ENCODE measurements at places on chromosomes 2 and 18.

GRCh38 chr18:54606835-54607212 lies 15.8 kb downstream of the DYNAP start:
- no peak for DNase-seq

GRCh38 chr2:98769114-98769476 lies 38.2 kb upstream of the MGAT4A start:
- DNase-seq, result no peak

- no peak for DNase-seq
Measured at GRCh38 chr2:26577442-26578112, 63.6 kb downstream of the CIB4 start.

- DNase-seq, result no peak
Measured at GRCh38 chr2:102258025-102258385, 53.4 kb upstream of the IL1RL1 start.

GRCh38 chr2:152706477-152707021 lies 10.7 kb downstream of the PRPF40A start:
- DNase-seq, result no peak

DNA sequence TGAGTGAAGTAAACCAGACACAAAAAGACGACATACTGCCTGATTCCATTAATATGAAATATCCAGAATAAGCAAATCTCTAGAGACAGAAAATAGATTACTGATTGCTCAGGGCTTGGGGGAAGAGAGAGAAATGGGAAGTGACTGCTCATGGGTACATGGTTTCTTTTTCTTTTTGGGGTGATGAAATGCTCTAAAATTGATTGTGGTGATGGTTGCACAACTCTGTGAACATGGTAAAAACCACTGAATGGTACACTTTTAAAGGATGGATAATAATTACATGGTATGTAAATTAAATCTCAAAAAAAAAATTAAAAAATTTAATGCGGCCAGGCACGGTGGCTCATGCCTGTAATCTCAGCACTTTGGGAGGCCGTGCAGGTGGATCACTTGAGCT lies 39.3 kb downstream of the RPL31 start:
- DNase-seq, result no peak

GRCh38 chr2:218719457-218719856 lies 8.8 kb downstream of the TTLL4 start:
- no peak for DNase-seq

- DNase-seq, result no peak
Measured at GRCh38 chr2:85619617-85620016, 3.6 kb downstream of the USP39 start.

- DNase-seq, result no peak
Measured at GRCh38 chr2:205357732-205358131, 324.6 kb upstream of the NRP2 start.

- DNase-seq, result no peak
Measured at GRCh38 chr2:9139491-9140443, 66.8 kb upstream of the ASAP2 start.

DNA sequence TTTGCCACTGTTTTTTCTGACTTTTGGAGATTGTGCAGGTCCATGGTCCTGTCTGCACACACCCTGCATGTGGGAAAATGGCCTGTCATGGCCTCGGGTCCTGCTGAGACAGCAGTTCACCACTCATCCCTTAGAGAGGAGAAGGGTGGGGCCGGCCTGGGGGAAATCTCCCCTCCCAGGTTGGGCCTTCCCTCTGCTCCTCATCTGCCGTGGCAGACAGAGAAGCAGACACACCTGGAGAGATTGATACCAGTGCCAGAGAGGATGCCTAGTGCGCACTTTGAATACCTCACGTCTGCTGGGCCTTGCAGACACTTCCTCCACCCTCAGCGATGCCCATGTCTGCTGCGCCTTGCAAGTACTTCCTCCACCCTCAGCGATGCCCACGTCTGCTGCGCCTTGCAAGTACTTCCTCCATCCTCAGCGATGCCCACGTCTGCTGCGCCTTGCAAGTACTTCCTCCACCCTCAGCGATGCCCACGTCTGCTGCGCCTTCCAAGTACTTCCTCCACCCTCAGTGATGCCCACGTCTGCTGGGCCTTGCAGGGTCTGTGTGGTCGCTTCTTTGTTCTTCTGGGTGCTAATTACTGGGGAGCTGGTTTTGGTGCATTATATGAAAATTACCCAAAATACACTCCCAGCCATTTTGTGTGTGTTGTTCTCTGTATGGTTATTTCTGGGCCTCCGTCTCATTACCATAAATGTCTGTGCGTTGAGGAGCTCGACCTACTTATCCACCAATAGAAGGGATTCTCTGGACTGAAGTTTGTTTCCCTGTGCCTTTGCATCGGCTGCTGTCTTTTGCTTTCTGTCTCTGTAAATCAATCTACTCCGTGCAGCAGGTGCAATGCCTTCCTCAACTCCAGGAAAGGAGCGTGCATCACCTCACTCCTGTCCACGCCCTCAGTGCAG lies 186.9 kb upstream of the PXDN start:
- no peak for DNase-seq

GRCh38 chr2:44560941-44561340 lies 199.2 kb downstream of the CAMKMT start:
- DNase-seq, result no peak

DNA sequence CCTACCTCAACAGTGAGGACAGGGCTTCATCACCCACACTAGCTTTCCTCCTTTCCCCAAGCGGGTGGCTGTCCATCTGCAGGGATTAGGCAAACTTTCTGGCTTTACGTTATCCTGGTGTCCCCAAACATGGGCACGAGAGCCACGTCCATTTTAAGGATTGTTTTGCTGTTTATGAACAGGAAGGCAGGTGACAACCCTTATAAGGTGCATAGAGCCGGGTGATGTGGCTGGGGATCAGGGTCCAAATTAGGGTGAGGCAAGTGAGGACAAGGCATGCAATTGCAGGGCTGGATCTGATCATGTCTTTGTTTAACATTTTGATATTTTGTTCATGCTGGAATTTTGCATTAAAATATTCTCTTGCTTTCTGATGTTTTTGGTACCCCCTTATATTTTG lies 27.6 kb upstream of the ITGA6 start:
- DNase-seq, result no peak

DNA sequence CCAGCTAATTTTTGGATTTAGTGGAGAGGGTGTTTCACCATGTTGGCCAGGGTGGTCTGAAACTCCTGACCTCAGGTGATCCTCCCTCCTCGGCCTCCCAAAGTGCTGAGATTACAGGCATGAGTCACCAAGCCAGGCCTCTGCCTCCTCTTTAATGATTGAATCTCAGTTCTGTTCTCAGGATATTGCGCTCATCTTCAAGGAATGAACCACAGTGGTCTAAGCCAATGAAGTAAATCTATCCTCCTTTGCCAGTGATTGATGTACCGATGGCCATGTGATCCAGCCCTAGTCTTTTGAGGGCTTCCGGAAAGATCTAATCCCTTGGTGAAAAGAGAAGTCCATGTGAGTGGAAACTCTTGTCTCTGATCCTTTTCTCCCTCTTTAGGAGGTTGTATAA lies 48.6 kb downstream of the POLE4 start:
- no peak for DNase-seq

GRCh38 chr2:239275847-239276831 lies 124.7 kb downstream of the HDAC4 start:
- no peak for DNase-seq

- DNase-seq, result no peak
Measured at GRCh38 chr2:109685453-109685852, 71.3 kb downstream of the SOWAHC start.

DNA sequence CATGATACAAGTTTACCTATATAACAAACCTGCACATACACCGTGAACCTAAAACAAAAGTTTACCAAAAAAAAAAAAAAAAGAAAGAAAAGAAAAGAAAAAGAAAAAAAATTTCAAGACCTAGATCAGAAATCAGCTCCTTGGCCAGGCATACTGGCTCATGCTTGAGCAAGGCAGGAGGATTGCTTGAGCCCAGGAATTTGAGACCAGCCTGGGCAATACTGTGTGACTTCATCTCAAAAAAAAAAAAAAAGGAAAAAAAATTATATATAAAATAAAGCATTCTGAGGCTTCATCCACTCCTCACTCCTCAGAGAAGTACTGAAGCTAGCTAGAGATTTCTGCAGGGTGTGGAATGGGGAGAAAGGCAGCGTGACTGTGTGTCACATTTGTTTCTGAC lies 11.8 kb upstream of the PROC start:
- no peak for DNase-seq

- no peak for DNase-seq
Measured at GRCh38 chr2:69195706-69196105, 182.7 kb downstream of the ANTXR1 start.

GRCh38 chr2:187206071-187206470 lies 242.0 kb downstream of the CALCRL start:
- no peak for DNase-seq

DNA sequence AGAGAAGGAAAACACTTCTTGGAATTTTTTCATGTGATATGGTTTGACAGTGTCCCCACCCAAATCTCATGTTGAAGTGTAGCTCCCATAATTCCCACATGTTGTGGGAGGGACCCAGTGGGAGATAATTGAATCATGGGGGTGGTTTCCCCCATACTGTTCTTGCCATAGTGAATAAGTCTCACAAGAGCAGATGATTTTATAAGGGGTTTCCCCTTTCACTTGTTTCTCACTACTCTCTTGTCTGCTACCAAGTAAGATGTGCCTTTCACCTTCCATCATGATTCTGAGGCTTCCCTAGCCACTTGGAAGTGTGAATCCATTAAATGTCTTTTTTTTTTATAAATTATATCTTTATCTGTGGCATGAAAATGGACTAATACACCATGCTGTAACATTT lies 250.7 kb downstream of the LPIN1 start:
- DNase-seq, result no peak

- no peak for DNase-seq
Measured at GRCh38 chr2:149745396-149746230, 158.0 kb upstream of the MMADHC start.

DNA sequence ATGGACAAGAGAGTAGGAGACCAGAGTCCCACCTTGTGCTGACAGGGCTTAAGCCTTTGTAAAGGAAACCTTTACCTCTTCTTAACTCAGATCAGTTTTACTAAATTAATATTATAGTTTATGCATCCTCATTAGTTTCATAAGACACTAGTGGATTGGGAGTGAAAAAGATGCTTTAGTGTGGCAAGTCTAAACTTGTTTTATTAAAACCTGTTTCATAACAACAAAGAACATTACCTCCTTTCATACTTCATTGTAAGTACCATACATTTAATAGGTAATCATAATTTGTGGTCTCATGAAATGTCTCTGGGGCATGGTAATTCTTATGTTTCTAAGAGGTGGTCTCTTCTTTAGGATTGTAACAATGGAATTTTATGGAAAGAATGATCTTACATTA lies 63.4 kb downstream of the PIKFYVE start:
- no peak for DNase-seq

All from GF-D8 (cell line).